ENCODE measurements at places on chromosomes 11 and 22.
A peak's percentile ranks its signal among the peaks of the same experiment; 100 is the strongest.

DNA sequence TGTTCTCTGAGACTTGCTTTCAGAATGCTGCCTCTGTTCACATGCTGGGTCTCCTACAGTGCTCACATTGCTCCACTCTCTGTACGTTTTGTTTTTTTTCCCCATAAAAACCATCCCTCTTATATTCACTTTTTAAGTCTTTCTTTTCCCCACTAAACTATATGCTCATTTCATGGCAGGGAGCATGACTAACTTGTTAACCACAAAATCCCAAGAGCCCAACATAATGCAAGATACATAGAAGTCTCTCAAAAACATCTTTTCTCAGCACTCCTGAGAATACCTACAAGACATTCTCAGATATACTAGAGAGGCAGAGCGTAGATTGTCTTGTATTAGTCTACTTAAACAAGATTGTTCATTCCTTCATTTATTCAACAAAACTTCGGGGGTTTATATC lies 73.3 kb downstream of the FAM76B start:
- no peak for DNase-seq

DNA sequence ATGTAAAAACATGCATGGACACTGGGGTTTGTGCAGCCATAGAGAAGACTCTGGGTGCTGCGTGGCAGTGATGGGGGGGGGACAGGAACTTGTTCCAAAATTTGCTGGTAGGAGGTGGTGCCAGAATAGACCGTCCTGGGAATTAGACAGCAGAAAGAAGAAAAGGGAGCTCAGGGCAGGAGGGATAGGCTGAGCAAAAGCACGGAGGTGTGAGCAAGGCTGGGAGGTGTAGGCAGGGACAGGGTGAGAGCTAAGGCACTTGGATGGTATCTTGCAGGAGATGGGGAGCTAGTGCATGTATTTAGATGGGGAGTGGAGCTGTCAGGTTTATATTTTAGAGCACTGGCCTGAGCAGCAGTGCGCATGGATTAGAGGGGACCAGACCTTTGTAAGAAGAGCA lies 53.8 kb downstream of the PKNOX2 start:
- no peak for DNase-seq

DNA sequence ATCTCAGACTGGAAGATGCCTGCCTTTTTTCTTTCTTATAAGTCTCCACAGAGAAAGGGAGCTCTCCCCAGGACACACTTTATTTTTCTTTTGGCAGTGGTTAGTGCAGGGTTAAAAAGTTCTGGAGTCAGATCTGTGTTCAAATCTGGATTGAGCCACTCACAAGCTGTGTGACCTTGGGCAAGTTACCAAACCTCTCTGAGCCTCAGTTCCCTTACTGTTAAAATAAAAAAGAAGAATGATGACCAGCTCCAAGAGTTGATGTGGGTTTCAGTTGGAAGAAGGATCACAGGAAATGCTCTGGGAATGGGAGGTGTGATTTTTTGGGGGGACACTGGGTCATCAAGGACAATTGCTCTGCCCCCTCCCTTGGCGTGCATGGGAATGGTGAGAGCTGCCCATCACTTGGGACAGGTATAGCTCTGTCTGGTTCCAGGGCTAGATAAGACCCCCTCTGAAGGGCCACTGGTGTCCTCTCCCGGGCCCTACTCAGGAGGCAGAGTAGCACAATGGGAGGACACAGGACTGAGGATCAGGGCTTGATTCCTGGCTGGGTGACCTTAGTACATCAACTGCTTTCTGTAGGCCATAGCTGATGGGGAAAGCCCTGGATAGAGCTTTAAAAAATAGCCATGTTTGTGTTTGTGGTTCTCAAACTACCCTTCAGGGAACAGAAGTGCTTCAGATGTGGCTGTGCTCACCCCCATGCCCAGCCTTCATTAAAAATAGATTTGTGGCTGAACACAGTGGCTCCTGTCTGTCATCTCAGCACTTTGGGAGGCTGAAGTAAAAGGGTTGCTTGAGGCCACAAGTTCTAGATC lies 228.3 kb downstream of the MIAT start:
- DNase-seq = no peak

DNA sequence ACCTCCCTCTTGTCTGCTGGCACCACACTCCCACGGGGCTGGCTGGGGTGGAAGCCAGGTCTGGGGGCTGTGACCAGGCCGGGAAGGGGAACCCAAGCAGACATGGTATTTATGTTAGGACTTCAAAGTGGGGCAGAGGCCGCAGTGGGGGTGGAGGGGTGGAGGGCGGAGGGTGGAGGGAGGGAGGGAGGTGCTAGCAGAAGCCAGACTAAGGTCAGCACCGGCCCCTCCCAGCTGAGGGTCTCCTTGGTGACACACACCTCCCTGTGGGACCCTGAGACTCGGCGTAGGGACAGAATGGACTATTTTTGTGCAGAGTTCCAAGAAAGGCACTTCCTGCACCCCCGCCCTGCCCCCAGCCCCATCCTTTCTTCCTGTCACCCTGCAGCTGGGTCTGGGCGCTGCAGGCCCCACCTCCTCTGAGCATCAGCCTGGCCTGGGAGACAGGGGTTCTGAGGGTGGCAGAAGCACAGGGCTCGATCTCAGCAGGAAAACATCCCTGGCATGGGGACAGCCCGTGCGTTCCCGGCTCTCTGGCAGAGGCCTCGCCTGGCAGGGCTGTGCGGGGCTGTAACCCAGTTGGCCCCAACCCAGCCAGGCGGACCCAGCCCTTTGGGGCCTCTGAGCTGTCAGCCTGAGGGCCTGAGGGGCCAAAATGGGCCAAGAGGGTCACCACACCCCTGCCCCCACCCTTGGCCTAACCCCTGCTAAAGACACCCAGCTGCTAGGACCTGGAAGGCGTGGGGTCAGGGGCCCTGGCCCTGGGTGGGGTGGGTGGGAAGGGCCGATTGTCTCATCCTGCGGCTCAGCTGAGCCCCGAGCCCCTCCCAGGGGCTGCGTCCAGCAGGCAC lies 9.6 kb upstream of the CD248 start:
- DNase-seq = no peak

DNA sequence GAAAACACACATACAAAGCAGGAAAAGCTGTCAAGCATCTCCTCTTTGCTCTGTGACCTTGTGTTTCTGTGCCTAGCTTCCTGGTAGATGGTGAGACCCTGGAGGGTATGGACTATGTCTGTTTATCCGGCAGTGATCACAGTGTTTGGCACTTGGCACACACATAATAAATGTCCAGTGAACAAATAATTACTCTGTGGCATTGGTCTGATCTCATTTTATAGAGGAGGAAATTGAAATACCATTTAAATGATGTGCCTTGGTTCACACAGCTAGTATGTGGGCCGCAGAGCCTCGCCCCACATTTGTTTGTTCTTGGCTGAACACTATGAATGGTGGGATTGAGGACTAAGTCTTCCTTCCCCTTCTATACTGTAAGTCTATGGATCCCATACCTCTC lies 104.7 kb upstream of the SPON1 start:
- DNase-seq = no peak

DNA sequence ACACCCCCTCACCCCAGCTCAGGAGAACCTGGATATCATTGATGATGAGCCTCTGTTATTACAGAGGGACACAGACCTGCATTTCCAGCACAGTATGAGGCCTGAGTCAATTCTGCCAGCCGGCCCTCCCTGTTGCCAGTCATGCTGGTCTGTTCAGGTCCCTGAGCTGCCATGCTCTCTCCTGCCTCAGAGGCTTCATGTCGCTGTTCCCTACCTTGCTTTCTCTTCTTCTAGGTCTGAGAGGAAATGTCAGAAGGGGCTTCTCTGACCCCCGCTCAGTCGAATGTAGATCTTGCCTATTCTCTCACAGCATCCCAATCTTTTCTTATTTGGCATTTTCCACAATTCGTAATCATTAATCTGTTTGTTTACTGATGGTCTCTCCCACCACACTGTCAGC lies 21.8 kb upstream of the ABCC8 start:
- DNase-seq = no peak

GRCh38 chr11:114296605-114297372 lies 590 bp downstream of the NNMT start:
- DNase-seq = no peak

DNA sequence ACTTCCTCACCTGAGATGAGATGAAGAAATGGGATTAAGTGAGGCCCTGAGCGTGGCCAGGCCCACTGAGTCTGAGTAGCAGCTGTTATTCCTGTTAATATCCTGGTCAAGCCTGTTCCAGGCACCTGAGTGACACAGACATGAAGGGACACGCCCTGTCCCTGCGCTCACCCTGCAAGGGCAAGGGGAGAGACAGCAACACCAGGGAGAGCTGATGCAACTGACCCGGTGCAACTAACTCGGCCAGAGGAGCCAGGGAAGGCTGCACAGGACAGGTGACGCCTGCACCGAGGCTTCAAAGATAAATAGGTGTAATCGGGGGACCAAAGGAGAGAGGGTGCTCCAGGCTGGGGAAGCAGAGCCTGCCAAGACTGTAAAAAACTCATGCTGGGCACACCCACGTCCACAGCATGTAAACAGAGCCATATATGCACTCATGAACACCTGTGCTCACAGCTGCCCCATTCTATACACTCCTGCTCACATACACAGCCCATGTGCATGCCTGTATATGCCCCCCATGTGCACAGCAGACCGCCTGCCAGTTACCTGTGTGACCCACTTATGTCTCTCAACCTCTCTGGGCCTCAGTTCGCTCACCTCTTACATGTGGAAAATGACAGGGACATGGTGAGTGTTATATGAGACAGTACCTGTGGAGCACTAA lies 22.8 kb upstream of the GCAT start:
- DNase-seq = no peak

GRCh38 chr11:116136987-116137674 lies 632.9 kb upstream of the CADM1 start:
- DNase-seq = no peak

- no peak for DNase-seq
These were observed 113.1 kb downstream of the ETS1 start for GRCh38 chr11:128474036-128474874.

- DNase-seq = no peak
These were observed 35.8 kb downstream of the UVRAG start for GRCh38 chr11:75850787-75851186.

DNA sequence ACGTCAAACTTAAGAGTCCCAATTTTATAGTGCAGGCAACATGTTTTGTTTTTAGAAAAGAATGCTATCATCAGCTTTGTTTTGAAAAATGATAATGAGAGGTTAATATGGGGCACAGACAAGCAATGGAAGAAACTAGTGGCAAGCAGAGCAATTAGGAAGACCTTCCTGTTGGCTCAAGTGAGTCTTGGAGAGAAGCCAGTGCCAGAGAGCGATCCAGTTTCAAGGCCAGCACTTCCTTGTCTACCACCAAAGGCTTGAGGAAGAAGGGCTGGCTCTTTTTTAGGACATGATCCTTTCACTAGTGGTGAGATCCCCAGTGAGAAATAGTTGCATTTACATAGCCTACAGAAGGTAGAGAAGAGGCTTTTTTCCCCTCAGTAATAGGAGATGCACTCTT lies 1340.7 kb downstream of the LRRC4C start:
- DNase-seq = no peak

- no peak for DNase-seq
These were observed 111.1 kb downstream of the KCNQ1 start for GRCh38 chr11:2555891-2556290.

DNA sequence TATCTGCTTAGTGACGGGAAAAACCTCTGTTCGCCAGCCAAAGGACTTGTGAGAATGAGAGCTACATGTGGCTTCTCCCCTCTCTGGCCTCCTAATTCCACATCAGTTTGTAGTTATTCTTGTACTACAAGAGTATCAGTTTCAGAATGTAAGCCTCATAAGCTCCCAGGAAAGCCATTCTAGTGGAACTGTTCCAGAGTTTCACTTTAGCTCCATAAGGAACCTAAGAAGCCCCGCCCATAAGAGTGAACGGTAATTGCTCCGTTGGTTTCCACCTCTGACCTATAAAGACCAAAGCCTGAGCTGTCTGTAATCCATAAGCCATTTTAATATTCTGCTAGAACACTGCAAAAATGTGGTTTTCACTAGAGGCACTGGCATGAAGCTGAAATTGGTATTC lies 53.0 kb downstream of the SIK3 start:
- no peak for DNase-seq

GRCh38 chr11:35550374-35551036 lies 25.1 kb upstream of the PAMR1 start:
- DNase-seq = no peak

DNA sequence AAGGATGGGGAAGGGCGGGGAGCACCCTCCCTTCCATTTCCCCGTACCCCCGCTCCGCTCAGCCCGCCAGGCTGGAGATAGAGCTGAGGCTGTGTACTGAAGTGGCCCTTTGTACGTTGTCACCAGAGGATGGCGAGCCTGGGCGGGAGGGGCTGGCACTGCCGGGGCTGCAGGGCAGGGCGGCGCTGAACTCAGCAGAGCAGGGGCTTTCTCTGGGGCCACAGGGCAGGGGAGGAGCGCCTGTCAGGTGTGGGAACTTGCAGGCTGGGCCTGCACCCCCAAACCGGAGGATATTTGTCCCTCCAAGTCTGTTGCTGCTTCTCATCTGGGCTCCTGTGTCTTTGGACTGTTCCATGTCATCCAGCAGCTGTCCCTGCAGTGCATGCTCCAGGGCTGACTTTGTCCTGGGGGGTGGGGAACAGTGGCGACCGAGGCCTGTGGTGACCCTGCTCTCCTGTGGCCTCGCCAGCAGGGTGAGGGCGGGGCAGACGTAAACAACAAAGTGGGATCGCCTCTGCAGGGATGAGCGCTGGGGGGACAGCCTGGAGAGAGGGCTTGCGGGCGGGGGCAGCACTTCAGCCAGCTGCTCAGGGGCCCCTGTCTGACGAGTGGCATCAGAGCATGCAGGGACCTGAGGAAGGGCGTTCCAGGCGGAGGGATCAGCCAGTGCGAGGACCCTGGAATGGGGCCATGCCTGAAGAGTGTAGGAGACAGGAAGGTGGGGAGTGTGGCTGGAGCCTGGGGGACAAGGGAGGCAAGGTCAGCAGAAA lies 13.1 kb downstream of the MGAT3 start:
- DNase-seq = peak; percentile 64

DNA sequence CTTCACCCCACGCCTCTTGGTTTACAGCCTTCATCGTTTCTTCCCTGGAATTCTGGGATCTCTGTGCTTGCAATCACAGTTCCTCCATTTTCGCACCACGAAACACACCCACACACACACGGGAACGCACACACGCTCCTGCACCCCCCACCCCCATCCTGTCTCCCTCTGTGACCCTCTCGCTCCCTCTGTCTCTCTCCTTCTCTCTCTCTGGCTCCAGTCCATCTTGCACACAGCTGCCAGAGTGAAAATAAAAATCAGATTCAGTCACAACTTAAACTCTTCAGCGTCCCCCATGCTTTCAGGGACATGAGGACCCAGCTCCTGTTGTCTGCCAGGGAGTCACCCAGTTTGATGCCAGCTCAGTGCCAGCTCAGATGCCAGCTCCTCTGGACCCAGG lies 3.0 kb downstream of the GAL start:
- no peak for DNase-seq

- DNase-seq = no peak
These were observed 1.6 kb upstream of the ATG16L2 start for GRCh38 chr11:72812604-72812966.
